ENCODE measurements at places on chromosomes 2 and 18.
A peak's percentile ranks its signal among the peaks of the same experiment; 100 is the strongest.

DNA sequence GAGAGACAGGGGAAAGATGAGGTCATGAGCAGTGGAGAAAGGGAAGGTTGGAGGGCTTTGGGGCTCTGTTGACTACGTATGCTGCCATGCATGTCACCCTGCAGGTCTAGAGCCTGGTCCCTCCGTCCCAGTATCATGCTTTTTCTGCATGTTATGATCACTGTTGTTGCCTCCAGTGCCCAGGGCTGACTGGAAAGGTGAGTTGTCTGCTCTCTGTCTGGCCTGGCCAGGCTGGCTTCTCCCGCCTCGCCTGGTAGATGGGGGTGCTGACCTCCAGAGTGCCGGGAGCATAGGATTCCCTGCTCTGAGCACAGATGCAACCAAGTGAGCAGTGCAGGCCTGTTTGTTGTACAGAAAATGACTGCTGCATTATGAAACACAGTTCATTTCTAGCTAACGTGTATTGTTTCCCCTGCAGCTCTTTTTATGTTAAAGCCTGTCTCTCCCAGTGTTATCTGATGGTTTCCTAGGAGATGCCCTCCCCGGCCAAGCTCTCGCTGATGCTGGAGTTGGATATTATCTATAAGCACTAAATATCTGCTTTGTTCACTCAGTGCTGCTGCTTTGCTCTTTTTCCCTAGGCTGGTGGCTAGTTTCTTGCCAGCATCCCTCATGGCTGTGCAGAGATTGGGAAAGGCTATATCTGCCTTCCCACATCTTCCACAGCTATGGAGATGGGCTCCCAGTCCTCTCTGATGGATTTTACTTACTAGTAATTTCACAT is 158.2 kb downstream of the TDRD15 start:
- no peak for DNase-seq

- DNase-seq = no peak
Measured at GRCh38 chr2:197215748-197216360, 94.7 kb downstream of the ANKRD44 start.

- no peak for DNase-seq
Measured at GRCh38 chr2:120684289-120685065, 51.2 kb upstream of the GLI2 start.

DNA sequence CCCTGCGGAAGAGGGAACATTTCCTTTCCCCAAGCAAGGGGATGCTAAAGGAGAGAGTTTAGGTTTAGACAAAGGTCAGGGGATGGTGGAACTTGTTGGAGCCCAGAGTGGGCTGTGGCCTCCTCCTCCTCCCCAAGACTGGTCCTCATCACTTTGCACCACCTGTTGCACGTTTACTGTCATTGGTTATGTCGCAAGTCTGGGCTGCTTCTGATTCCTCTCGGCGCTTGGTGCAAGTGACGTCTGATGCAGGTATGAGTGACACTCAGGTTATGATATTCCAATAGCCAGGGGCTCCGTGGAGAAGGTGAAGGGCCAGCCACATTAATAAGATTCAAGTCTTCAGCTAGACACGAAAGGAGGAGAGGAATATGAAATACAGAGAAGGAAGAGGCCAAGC is 59.8 kb downstream of the TSN start:
- no peak for DNase-seq

- no peak for DNase-seq
Measured at GRCh38 chr2:112048887-112049286, 6.2 kb upstream of the TMEM87B start.

GRCh38 chr18:24986666-24987302 is 365.2 kb downstream of the ZNF521 start:
- no peak for DNase-seq

- DNase-seq = no peak
Measured at GRCh38 chr2:44470151-44470550, 108.4 kb downstream of the CAMKMT start.

GRCh38 chr18:50507120-50507590 is 52.7 kb upstream of the MAPK4 start:
- DNase-seq = peak; percentile 69

- DNase-seq = peak; percentile 62
Measured at GRCh38 chr2:26720322-26721114, 28.0 kb downstream of the KCNK3 start.

DNA sequence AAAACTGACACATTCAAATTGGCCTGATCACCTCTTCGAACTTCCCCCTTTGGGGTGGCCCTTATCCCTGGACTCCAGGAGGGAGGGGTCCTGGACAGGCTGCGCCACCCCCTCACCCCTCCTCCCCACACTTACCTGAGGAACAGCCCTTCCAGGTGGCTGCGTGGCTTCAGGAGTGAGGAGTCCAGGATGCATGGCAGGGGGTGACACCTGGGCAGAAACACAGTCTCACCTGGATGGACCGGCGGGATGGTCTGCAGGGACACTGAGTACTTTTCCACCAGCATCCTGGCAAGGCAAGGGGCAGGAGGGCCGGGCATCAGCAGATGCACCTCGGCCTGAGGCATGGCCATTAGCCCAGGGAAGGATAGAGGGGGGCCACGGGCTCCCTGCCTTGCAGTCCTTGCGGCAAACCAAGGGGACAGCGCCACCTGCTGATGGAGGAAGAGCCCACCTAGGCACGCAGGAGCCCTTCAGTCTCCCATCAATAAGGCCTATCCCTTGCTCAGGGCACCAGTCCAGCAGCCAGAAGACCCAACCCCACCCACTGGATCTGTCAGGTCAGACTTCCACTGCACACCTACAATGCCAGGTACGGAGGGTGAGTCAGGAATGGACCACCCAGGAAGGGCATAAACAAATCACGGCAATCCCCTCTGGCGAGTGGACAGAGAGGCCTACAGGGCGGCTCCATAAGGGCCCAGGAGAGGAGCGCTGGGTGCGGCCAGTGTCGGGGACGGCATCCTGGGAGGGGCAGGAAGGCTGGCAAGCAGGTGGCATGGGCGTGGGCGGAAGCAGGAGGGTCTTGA is 26.0 kb downstream of the FAM178B start:
- peak; percentile 71 for DNase-seq

GRCh38 chr2:98907966-98908905 is 27.8 kb downstream of the CRACDL start:
- no peak for DNase-seq

DNA sequence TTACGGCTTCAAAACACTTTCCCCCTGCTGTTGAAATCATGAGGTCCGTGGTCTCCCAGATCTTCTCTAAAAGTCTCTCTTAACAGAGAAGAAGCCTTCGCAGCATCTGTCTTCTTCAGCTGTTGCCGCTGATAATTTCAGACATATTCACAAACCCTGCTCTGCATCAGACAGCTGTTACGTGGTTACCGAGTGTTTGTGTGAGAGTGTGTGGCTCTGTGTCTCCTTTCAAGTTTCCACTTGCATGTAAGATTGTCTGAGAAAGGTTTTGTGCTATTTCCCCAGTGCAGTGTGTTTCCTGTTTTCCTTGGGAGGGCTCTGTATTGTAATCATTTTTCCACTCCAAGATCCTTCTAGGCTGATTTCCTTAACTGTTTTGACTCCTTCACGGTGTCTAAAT is 32.8 kb downstream of the MAIP1 start:
- DNase-seq = no peak

DNA sequence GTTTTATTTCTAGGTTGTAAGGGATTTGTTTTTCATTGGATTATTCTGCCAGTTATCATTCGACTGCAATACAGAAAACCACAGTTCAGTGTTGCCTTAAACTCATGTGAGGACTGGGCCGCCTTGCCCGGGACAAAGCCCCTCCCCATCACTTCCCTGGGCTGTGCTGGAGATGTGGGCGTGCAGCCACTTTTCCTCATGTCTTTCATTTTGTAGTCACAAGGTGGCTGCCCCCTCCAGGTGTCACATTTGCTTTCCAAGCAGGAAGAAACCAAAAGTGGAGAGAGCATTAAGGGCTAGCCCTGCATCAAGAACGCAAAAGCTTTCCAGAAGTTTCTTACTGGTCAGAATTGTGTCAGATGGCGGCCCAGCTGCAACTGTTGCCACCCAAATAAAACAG is 492.5 kb upstream of the ID2 start:
- DNase-seq = no peak

GRCh38 chr2:20440001-20440560 is 6.8 kb upstream of the RHOB start:
- DNase-seq = no peak

- DNase-seq = peak; percentile 38
Measured at GRCh38 chr2:180607514-180608049, 372.8 kb upstream of the UBE2E3 start.

GRCh38 chr2:72665448-72665847 is 160.4 kb downstream of the EXOC6B start:
- DNase-seq = no peak

DNA sequence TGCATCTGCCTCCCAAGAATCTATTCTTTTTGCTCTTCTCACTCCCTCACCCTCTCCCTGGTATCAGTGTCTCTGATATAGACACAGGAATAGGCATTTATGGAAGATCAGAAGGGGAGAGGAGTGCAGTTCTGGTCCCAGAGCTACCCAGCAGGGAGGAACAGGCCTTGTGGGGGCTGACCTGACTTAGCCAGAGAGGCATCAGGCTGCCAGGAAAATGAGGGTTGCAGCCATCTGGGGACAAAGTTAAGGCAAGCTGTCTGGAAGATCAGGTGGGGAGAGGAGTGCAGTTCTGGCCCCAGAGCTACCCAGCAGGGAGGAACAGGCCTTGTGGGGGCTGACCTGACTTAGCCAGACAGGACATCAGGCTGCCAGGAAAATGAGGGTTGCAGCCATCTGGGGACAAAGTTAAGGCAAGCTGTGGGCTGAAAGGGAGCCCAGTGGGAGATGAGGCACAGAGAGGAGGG is 69.9 kb upstream of the HK2 start:
- no peak for DNase-seq

- peak; percentile 57 for DNase-seq
Measured at GRCh38 chr2:6780765-6781274, 84.9 kb downstream of the CMPK2 start.

DNA sequence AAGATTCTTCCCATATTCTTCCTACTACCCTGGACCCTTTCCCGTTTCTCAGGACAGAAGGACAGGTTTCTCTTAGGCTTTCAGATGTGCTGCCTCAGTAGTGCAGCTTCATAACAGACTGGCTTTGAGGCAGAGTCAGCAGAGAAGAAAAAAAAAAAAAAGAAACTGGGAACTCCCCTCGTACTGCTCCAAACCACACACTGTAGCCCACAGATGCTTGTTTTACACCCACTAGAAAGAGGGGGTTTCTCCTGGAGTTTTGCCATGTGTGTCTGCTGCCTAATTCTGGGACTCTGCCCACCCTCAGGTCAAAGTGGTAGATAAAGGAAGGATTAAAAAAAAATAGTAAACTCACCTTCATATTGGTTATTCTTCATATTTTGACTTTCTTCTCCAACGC is 95.9 kb downstream of the NCOA1 start:
- no peak for DNase-seq

DNA sequence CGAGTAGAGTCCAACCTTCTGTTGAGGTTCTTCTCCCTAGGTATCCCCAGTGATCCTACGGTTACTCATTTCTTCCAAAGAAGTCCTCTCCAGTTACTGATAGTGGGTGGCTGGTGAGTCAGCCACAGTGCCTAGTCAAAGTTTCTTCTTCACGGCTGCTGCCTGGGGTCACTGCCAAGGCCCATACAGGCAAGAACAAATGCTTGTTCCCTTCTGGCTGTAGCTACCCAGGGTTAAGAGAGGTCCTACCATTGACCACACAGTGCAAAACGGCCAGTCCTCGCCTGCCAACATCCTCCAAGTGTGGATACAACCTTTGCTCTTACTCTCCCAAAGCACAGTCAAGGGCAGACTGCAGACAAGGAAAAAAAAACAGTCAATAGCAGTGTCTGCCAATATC is 2.9 kb upstream of the PTPN4 start:
- DNase-seq = no peak

GRCh38 chr2:238790126-238790832 is 57.6 kb upstream of the TWIST2 start:
- DNase-seq = no peak

DNA sequence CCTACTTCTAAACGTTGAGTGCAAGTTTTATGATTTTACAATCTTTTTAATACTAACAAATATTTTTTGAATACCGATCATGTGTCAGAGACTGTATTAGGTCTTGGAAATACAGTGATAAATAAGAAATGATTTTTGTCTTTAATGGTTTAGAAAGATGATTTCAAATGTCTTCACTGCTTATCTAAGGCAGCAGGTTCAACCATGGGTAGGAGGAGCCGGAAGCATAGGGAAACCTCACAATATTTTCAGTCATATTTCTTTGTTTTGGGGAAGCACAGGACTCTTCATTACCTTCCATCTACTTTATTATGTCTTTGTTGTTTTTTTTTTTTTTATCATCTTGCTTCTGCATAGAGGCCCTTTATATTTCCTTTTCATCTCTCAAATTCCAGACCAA is 165.2 kb upstream of the EPC2 start:
- DNase-seq = no peak

GRCh38 chr2:238978497-238978896 is 130.6 kb downstream of the TWIST2 start:
- no peak for DNase-seq

DNA sequence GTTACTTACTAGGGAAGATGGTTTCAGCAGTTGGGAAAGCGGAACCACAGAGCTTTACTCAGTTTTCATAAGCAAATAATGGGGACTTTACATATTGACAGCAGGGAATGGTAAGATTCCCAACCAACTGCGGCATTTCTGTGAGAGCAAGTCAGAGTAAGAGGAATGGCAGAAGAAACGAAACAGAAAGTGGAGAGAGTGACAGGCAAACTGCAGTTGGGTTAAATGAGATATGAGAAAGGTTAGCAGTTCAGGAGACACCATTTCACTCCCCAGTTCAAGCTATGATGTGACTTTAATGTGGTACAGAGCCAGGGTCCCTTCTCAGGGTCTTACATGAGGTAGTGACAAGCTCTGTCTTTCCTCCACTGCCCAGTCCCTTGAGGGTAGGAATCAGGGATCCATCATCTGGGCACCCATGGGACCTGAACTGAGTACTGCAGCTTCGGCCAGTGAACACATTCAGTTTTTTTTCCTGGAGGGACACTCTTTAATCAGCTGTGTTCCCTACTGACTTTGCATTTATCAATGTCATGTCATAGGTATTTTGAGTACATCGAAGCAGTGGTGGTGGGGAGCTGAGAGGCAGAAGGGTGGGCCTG is 33.0 kb upstream of the GREB1 start:
- DNase-seq = no peak

DNA sequence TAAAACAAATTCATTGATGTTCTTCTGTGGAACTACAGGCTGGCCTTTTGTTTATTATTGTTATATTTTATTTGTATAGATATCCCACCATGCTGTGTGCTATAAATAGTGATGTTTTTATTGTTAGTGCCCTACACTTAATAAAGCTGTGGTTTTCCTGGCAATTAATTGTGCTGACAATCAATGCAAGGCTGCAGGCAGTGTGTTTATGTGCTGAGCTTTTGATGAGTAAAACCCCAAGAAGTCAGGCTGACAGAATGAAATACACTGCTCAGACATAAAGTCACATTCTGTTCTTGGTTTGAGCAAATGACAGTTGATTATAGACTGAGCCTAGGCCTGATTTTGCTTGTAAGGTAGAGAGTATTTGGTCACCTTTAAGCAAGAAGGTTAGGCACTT is 362.7 kb downstream of the CPS1 start:
- no peak for DNase-seq

- DNase-seq = no peak
Measured at GRCh38 chr2:38574278-38574677, 28.4 kb downstream of the HNRNPLL start.
